Neural crest cell (in vitro differentiated cells): ENCODE measurements at places on chromosomes 3 and 15. TPM values are rescaled to one million over a fixed set of nuclear protein-coding genes. Genes with fewer than 3 reads are reported as not detected.

GRCh38 chr3:11290743-11291680 is 18.8 kb downstream of the ATG7 start:
- no peak for DNase-seq

- no peak for DNase-seq
These were observed 27.0 kb downstream of the SLC41A3 start for GRCh38 chr3:126056681-126057500.

Gene WNT5A
- total RNA-seq = 14.4 and 14.7 TPM in 2 replicates

DNA sequence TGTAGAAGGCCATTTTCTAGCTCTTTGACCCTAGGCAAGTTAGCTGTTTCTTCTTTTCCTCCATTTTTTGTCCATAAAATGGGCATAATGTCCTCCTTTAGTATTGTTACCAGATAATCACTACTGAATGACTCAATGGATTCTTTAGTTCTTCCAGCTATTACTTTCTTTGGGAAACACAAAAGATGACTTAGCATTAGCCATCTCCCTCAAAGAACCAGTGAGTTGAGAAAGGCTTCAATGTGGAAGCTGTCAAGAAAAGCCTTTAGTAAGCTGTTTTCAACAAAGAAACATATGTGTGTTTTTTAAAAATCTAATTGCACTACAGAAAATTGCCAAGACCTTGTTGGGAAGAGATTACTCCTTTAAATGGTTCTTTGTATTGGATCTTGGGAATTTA is 135.7 kb downstream of the SLC9A9 start:
- DNase-seq = no peak

Gene DAG1
- total RNA-seq = 93.9 and 98.6 TPM in 2 replicates

DNA sequence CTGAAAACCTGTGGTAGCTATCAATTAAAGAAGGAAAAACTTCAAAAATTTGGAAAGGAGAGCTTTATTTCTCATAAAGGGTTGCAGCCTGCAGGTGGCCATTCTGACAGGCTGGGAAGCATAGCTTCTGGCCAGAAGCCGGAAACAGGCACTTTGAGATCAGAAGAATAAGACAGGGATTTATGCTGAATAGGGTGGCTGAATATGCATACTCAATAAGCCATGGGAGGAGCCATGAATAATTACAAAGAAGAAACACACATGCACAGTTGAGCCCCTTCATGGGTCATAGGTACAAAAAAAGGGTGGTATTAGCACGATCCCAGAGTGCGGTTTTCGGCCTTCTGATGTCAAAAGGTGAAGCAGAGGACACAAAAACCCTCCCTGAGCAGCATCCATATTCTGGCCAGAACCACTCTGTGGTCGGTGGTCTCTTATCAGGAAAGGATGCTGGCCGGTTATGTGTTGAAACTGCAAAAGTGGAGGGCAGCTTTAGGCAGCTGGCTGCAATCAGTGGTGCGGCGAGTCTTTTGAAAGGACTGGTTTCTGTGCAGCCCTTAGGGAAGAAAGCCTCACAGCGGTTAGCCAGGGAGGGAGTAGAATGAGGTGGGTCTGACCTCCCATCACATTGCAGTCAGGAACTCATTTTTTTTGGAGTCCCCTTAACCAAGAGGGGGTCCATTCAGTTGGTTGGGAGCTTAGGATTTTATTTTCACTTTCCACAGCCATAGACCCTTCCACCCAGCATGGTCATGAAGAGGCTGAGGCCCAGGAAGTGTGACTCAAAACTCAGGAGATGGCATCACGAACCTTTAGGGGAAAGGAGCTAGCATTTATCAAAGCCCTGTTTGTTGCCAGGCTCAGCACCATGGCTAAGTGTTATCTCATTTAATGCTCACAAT is 34.7 kb upstream of the CCDC174 start:
- DNase-seq = no peak

Gene CD200
- 66.7 and 67.0 TPM in 2 replicates for total RNA-seq

GRCh38 chr15:101017093-101017754 is 98.1 kb downstream of the LRRK1 start:
- DNase-seq = no peak

- DNase-seq = no peak
These were observed 26.8 kb downstream of the SERPINI1 start for GRCh38 chr3:167762296-167762695.

Gene ANAPC13
- 71.8 and 73.0 TPM in 2 replicates for total RNA-seq
